ENCODE measurements at places on chromosomes 2 and 18.

DNA sequence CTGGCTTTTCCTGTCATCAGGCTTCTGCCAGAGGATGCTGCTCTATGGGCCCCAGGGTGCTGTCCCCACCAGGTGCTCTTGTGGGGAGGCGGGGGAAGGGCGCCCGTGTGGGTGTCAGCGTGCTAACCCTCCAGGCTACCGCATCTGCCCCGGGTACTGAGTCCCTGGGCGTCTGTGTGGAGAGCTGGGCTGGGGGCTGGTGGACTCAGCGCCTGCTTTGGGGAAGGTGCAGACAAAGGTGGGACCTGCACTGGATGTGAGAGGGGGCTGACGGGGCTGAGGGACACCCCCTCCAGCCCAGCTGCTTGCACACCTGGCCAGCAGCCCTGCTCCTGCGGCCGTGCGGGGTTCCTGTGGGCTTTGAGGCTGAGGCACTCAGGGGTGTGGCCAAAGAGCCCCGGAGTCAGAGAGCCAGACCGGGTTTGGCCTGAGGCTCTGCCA, 120.7 kb upstream of the PXDN start:
- no peak for DNase-seq

- DNase-seq = no peak
These were observed 160.7 kb upstream of the HDAC4 start for GRCh38 chr2:239561446-239562001.

- DNase-seq = no peak
These were observed 100.8 kb downstream of the TAF4B start for GRCh38 chr18:26327062-26327461.

DNA sequence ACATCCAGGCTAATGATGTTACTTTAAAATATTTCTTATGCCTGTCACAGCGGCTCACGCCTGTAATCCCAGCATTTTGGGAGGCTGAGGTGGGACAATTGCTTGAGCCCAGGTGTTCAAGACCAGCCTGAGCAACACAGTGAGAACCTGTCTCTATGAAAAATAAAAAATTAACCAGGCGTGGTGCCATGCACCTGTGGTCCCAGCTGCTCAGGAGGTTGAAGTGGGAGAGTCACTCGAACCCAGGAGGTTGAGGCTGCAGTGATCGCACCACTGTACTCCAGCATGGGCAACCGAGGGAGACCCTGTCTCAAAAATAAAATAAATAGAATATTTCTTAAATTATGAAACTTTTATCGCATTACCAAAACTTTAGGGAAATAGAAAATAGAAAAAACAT, 28.1 kb upstream of the ACTR3 start:
- no peak for DNase-seq

DNA sequence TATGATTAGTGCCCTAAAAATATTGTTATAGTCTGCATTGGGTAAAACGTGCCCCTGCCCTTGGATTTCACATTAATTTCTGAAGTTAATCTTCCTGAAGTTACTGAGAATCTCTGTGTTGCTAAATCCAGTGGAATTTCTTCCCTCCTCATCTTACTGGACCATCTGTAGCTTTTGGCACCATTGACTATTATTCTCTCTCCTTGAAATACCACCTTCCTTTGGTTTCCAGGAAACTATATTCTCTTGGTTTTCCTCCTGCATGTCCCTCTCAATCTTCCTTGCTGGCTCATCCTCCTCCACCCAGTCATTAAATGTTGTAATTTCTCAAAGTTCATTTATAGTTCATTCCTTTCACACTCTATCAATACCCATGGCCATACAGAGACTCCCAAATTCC, 110.6 kb upstream of the SLC35G4 start:
- DNase-seq = no peak
